ENCODE measurements at places on chromosomes 13 and 19. TPM values are rescaled to one million over a fixed set of nuclear protein-coding genes. Genes with fewer than 3 reads are reported as not detected.
A peak's percentile ranks its signal among the peaks of the same experiment; 100 is the strongest.

- H3K4me3 ChIP-seq = no peak overlapping the region
- peaks cover 6% of the 10 kb centered on the region for H3K27me3 ChIP-seq
- no peak for DNase-seq
- no peaks in the 10 kb centered on the region for H3K36me3 ChIP-seq
- peaks cover 35% of the 10 kb centered on the region for H3K4me1 ChIP-seq
Observed at GRCh38 chr19:10968527-10969135, 7.8 kb downstream of the SMARCA4 start.

Gene UBE2L5
- polyA plus RNA-seq = not detected

DNA sequence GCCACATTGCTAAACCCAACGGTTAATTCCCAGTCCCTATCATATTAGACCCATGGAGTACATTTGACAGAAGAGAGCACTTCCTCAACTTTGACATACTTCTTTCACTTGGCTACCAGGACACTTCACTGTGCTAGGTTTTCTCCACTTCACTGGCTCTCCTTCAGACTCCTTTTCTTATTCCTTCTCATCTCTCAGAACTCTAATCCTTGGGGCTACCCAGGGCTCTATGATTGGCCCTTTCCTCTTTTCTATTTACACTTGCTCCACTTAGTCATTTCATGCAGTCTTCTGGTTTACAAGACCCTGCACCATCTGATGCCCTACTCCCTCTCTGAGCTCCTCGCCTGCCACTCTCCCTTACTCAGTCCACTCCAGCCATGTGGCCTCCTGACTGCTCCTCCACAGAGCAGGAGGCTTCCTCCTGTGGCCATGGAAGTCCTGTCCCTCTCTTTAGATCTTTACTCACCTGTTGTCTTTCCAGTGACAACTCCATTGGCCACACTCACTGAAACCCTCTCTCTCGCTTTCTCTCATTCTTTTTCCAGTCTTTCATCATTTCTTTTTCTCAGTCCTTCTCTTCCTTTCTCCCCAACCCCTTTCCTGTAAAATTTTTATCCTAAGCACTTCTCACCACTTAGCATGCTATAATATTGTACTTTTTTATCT lies 90.4 kb downstream of the TBC1D4 start:
- no peak overlapping the region for H3K4me3 ChIP-seq
- H3K4me1 ChIP-seq = no peaks in the 10 kb centered on the region
- DNase-seq = no peak
- H3K27ac ChIP-seq = no peak overlapping the region

- peak overlapping the region; percentile 36 for H3K4me3 ChIP-seq
- DNase-seq = peak; percentile 7
- H3K27ac ChIP-seq = no peak overlapping the region
- H3K36me3 ChIP-seq = no peaks in the 10 kb centered on the region
- H3K4me1 ChIP-seq = peaks cover 23% of the 10 kb centered on the region
- no peaks in the 10 kb centered on the region for H3K27me3 ChIP-seq
Observed at GRCh38 chr13:105329359-105329758, 1206.1 kb downstream of the EFNB2 start.

GRCh38 chr19:57664269-57665127 lies 4.2 kb upstream of the ZSCAN4 start:
- no peaks in the 10 kb centered on the region for H3K4me1 ChIP-seq
- no peak overlapping the region for H3K27ac ChIP-seq
- no peak for DNase-seq
- peaks cover 7% of the 10 kb centered on the region for H3K27me3 ChIP-seq
